ENCODE measurements at places on chromosomes 5 and 9.

DNA sequence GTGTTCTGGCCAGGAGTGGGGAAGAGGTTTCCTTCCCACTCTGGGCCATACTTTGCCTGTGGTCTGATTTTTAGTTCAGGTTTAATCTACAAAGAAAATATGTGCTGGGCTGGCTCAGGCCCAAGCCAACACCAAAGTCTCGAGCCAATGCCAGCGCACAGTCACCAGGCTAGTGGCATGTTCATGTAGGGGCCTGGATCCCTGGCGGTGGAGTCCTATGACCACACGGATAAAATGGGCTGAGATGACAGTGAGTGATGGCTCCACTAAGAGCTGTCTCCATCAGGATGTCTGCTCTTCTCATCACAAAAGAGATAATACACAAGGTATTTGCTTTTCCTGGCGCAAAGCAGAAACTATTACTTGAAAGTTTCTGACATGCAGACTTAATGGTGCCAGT is 92.9 kb upstream of the PTPN3 start:
- DNase-seq: no peak

GRCh38 chr5:84622461-84622860 is 237.8 kb upstream of the EDIL3 start:
- no peak for DNase-seq

DNA sequence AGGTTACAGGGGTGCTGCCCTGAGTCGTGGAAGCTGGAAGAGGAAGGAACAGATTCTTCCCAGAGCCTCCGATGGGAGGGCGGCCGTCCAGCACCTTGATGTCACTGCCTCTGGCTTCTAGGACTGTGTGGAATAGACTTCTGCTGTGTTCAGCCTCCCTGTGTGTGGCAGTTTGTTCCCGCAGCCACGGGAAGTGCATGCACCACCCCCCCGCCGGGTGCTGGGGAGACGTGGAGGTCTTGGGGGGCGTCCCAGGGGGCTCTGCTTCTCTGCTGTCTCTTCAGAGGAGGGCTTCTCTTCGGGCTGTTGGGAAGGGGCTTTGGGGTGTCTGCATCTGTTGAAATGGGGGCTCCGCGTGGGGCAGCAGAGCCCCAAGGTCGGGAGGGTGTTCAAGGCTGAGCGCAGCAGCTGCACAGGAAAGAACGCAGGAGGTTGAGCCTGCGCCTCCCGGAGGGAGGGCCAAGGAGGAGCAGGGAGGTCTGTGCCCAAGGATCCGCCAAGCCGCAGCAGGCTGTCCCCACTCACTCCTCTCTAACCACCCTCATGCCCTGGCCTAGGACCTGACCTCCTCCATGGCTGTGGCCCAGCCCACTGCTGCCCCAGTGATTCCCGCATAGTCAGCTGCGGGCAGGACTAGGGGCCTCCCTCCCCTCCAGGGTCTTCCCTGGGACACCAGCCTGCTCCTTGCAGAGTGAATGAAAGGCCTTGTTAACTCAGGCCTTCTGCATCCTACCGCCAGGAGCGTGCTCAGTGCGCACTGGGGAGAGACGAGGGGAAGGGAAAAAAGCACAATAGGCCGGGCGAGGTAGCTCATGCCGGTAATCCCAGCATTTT is 45.0 kb downstream of the ROPN1L start:
- no peak for DNase-seq

- DNase-seq: no peak
These were observed 271.0 kb downstream of the FSTL4 start for GRCh38 chr5:133341296-133341695.

- DNase-seq: no peak
These were observed 138.4 kb downstream of the LHFPL2 start for GRCh38 chr5:78509884-78510769.

DNA sequence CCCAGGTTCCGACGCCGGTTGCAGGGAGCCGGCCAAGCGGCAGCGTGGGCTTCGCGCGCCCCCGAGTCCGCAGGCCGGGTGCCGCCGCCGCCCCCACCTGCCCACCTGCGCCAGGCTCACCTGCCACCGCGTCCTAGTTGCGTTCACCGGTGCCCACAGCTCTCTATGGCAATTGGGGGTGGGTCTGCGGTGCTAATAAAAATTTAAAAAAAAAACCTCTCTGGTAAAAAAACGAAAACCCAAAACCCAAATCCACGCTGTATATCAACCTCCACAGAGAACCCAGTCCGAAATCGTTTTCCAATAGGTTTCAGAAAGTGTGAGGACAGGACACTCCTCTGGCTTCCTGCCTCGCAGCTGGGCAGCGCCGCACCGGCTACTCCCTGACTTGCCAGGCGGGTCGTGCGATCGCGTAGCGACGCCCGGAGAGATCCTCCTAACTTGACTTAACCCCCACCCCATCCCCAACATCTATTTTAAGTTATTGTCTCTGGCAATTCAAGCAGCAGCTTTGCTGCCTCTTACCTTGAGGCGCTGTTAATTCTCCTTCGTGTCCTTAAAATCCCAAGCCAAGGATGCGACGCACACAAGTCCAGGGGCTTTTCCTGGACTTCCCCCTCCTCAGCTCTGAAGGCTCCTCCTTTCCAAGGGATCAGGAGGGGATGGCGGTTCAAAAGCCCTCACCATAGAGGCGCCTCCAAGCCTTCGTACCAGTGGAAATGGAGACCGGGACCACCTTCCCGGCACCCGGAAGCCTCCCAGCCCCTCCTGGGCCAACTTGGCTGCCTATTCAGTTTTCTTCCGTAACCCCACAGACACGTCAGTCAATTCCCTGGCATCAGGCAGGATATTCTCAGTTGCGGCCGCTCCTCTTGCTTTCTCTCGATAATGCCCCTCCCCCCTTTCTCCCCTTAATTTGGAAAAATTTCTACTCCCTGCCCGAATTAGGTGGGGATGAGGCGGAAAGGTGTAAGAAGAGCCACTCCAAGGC is 1639.4 kb upstream of the C9orf72 start:
- DNase-seq: no peak

DNA sequence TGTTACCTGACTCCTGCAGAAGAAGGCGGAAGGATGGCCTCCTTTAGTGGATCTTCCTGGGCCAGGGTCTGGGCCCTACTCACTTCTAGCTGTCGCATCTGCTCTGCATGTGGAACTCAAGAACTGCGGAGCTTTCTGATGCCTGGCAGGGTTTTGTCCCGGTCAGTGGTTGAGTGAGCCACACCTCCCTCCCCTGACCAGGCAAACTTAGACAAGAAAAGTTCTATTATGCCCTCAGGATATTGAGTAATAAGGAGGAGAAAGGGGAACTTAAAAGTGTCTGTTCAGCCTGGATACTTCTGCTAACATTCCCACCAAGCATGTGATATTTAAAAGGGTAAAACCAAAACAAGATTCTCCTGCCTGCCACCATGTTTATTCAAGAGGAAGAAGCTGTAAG is at the start of gene FYB1:
TSS of gene FYB1 (minus strand) at position 127 of the 400 bp plus-strand sequence. CDS start 16,603 bp downstream, outside the sequence.
- no peak for DNase-seq

DNA sequence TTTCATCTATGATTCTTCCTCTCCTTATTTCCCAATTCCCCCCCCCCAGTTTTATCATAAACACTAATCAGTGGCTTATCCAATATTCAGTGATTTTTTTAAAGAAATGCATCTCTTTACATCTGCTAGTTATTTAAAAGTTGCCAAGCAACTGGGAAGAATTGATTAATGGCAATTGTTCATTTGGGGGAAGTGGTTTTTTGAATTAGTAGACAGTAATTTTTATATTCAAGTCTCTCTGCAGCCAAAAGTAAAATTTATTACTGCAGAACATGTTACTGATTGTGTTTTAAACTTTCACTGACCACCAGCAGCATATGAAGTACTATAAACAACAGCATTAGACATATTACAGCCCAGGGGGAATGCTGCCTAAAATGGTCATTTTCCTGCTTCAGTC is 308.8 kb upstream of the NREP start:
- no peak for DNase-seq

DNA sequence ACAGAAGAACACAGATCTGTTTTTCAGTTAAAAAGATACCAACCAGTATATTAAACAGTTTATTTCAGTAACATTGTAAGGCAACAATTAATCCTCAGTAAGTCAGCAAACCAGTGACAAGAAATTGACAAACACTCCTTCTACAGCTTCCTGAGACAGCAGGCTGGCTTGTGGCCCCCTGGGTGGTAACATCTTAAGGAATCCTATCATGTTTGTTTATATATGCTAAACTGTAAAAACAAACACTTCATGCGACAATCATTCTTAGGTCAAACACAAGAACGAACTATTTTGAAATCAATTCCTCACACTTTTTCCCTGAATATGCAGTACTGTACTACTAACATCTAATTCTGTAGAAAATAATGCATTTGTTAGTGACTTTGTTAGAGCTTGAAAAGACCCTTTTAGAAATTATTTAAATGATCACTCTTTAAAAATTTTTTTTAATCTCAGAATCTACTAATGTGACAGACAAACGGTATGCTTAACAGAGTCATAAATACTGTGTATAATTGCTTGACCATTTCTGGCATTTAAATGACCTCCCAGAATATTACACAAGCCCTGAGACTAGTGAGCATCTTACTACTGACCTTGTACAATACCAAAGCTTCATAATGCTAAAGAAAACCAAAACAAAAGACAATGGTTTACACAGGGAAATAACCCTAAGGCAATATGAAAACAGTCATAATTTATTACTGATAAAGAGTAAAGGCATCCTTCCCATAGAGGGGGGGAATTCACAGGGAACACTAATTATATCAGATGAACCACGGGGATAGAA is 48.2 kb downstream of the ERMP1 start:
- no peak for DNase-seq

DNA sequence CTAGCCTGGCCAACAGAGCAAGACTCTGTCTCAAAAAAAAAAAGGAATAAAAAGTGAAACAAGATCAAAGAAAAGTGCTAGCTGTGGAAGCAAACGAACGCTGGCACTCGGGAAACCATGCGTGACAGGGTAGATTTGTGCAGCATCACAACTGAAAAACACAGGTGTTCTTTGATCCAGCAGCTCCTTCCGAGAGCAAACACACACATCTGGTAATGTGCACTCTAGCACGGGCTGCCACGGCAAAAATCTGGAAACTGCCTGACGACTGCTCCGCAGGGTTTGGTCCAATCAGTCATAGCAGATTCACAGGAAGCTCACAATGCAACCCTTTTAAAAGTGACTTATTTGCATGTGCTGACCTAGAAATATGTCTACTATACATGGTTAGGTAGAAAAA is 80.0 kb downstream of the SYK start:
- DNase-seq: no peak

- peak; percentile 64 for DNase-seq
These were observed 43.9 kb upstream of the ORM1 start for GRCh38 chr9:114278881-114279570.

- DNase-seq: no peak
These were observed 539.4 kb upstream of the DMAC1 start for GRCh38 chr9:8338767-8339510.
